GM23248 (cell line): ENCODE measurements at places on chromosomes 3 and 15.

GRCh38 chr3:25784971-25785370, 1.7 kb upstream of the NGLY1 start:
- no peak for DNase-seq

DNA sequence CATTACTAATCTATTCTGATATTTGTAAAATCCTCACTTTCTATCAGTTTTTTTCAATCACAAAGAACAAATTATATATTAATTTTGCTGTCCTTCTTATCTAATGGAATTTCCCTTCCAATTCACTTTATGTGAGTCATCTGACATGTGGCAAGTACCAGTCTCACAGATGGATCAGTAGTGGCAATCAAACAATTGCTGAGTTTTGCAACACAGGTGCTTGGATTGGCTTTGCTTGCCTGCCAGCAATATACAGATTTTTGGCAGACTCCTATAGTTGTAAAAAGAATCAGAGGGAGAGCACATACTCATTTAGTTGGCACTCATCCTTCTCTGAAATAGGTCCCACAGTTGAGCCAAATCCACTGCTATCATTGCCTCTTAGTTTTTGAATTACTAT, 83.7 kb downstream of the BCHE start:
- no peak for DNase-seq

DNA sequence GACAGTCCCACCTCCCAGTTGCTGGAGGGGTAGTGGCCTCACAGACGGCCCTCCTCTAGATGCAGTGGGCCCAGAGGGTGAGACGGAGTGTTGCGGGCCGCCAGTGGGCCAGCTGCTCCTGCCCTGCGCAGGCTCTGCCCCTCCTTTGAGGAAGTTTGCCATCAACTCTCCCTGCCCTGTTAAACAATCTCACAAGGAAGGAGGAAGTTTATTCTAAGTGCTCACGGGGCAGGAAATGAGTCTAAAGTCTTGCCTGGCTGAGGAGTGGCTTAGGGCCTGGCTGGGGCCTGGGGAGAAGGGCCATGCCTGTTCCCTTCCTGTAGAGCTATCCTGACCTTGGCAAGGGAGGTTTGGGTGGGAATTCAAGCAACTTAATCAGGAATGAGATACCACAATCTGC, at the start of gene FAM3D:
Gene FAM3D, minus strand, starts transcription at position 92 of the 400 bp plus-strand sequence. CDS start 11,211 bp downstream, outside the sequence.
- no peak for DNase-seq

DNA sequence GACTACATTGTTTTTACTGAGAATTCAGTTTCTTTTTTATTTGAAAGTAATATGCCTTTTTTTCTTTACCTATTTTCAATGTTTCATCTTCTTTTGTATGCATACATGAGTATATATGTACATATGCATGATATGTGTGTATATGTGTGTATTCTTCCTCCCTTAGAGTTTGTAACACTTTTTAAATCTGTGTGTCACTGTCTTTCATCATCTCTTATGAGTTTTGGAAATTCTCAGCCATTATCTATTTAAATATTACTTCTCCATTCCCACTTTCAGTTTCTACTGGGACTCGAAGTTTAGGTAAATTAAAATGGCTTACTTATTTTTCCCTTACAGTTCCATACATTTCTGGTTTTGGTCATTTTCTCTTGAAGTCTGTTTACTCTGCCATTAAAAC, 754.1 kb downstream of the GRM7 start:
- no peak for DNase-seq

DNA sequence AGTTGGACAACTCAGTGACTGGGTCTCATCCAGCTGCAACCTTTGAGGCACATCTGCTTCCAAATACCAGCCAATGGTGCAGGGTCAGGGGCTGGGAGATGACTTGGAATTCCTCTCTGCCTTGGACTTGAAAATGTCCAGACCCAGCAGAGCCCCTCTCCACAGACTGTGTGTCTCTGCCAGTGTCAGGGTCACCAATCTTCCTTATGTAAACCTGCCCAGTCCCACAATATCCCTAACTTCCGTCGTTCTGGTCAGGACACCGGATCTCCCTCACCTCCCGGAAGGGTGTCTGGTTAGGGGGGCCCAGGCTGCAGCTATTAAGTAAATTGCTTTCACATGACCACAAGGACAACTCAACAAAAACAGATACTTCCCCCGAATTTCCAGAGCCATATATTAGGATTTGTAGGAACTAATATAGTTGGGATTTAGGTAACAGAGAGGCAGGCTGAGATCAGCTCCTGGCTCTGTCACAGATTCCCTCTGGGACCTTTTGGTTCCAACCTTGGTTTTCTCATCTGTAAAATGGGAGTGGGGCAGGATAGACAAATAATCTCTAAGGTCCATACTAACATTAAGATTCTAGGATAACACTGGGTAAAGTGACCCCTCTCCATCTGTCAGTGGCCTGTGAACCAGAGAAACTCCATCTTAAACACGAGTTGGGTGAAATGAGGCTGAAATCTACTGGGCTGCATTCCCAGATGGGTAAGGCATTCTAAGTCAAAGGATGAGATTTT, 30.8 kb downstream of the IGDCC3 start:
- DNase-seq: no peak
